GM12878 (cell line): ENCODE measurements at places on chromosomes 6 and 20. TPM values are rescaled to one million over a fixed set of nuclear protein-coding genes. Genes with fewer than 3 reads are reported as not detected.

DNA sequence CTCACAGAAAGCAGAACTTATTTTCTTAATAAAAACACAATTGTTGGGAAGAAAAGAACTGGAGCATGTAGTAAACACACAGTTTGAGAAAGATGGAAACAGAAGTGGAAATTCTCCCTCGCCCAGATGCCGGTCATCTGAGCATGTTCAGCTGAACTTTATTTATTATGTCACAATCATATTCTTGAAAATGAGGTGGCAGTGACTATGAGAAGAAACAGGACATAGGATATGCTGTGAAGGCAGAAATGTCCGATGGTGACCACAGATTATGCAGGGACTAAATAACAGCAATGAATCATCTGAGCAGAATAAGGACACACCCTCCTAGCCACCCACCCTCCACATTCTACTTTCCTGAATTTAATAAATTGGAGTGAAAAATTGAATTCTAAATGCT is 425.3 kb upstream of the NOX3 start:
- no peaks in the 10 kb centered on the region for H3K36me3 ChIP-seq
- no peak overlapping the region for H3K27ac ChIP-seq
- DNase-seq = no peak

DNA sequence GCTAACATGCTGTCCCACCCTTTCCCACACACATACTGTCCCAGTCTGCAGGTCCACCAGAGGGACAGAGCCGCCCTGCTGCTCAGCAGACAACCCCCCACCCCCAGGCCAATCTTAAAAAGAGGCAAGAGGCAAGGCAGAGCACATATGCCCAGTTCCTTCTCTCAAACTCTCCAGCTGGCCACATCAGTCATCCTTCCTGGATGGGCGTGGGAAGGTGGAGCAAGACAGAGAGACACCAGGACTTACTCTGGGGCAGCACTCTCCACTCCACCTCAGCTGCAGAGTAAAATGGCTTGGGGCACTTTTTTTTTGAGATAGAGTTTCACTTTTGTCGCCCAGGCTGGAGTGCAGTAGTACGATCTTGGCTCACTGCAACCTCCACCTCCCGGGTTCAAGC is 10.8 kb downstream of the MOCS3 start:
- H3K4me1 ChIP-seq = no peaks in the 10 kb centered on the region
- no peak overlapping the region for H3K4me3 ChIP-seq
- no peak for DNase-seq
- H3K27ac ChIP-seq = no peak overlapping the region

- no peak overlapping the region for H3K27ac ChIP-seq
- no peak for DNase-seq
- H3K27me3 ChIP-seq = no peaks in the 10 kb centered on the region
- no peaks in the 10 kb centered on the region for H3K4me1 ChIP-seq
- no peaks in the 10 kb centered on the region for H3K36me3 ChIP-seq
These were observed 33.2 kb upstream of the TTPAL start for GRCh38 chr20:44442298-44443070.

- no peak for DNase-seq
- no peak overlapping the region for H3K4me3 ChIP-seq
- H3K27ac ChIP-seq = no peak overlapping the region
- H3K27me3 ChIP-seq = no peaks in the 10 kb centered on the region
These were observed 80.5 kb downstream of the VEGFA start for GRCh38 chr6:43850314-43851203.

ARFGEF2 gene
- polyA plus RNA-seq = 4.4 and 11.6 TPM in 2 replicates

GRCh38 chr20:61567204-61567603 is 315.1 kb downstream of the CDH4 start:
- DNase-seq = no peak
- H3K27me3 ChIP-seq = no peaks in the 10 kb centered on the region
- no peaks in the 10 kb centered on the region for H3K36me3 ChIP-seq

PCED1A gene
- 6.0 and 11.2 TPM in 2 replicates for polyA plus RNA-seq
